ENCODE measurements at places on chromosomes 3 and 15.

DNA sequence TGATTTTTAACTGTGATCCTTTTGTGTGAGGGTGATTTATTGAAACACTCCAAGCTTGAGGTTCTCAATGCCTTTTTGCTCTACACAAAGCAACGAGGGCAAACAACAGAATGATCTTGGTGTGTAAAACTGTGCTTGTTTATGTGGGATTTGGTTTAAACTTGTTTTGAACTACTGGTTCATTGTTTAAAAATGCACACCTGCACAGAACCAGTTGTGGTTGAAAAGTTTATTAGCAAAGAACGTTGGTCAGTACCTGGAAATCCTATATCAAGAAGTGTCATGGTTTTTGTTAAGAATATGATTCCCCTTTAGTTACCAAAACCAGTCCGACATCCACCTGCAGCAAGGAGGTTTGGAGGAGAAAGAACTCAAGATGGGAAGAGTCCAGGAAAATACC is 239.4 kb downstream of the WNT5A start:
- DNase-seq = no peak

DNA sequence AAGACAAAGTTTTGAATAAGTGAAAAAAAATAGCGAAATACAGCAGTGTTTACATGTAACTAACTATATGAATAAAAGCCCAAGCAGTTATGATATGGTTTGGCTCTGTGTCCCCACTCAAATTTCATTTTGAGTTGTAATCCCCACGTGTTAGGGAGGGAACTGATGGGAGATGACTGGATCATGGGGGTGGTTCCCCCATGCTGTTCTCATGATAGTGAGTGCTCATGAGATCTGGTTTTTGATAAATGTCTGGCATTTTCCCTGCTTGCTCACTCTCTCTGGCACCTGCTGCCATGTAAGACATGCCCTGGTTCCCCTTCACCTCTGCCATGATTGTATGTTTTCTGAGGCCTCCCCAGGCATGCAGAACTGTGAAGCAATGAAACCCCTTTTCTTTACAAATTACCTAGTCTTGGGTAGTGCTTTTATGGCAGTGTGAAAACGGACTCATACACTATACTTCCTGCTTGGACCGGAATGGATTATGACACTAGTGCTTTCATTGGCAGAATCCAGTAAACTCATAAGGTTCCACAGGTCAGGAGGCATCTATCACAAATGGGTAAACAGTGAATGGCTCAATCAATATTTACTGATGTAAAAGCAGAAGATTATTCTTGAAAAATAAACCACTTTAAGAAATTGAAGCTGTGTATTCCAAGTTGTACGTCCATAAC is 192.1 kb downstream of the CBLB start:
- DNase-seq = no peak

DNA sequence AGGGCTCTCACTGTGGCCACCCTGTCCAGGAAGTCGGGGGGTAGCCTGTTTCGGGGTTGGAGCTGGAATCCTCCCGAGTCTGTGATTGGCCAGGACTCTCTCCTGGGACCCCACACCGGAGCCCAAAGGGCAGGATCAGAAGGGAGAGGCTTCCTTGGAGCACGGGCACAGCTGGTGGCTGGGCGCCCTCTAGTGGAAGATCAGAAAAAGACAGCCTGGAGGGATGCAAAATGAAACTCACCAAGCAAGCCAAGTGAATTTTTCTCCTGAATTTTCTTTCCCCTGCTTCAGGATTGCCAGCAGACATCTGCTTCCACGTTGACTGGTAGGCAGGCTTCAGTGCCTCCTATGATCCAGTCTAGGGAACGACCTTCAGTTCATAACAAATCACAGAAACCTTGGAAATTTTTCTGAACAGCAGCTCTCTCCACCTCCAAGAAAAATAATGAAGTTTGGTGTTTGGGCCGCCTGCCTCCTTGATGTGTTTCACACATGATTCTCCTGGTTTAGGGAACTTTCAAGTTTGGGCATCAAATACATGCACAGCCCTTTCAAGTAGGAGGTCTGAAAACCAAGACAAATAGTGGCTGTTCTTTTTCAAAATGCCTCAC is 224.6 kb downstream of the VPS13C start:
- DNase-seq = peak; percentile 24

DNA sequence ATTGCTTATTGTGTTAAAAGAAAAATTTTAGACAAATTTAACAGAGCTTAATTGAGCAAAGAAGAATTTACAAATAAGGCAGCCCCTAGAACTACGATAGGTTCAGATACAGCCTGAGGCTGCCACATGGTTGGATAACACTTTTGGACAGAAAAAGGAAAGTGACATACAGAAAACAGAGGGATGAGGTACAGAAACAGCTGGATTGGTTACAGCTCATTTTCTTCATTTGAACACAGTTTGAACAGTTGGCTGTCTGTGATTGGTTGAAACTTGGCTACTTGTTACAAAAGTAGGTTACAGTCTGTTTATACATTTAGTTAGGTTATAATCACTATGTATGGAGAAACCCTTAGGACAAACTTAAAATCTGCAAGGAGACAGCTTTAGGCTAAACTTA is 46.0 kb downstream of the STARD9 start:
- no peak for DNase-seq

- no peak for DNase-seq
Observed at GRCh38 chr3:125137358-125138033, 75.1 kb downstream of the SLC12A8 start.

GRCh38 chr3:141401573-141402475 is 33.5 kb downstream of the ZBTB38 start:
- DNase-seq = no peak

GRCh38 chr3:184479426-184480126 is 82.0 kb upstream of the EPHB3 start:
- no peak for DNase-seq

DNA sequence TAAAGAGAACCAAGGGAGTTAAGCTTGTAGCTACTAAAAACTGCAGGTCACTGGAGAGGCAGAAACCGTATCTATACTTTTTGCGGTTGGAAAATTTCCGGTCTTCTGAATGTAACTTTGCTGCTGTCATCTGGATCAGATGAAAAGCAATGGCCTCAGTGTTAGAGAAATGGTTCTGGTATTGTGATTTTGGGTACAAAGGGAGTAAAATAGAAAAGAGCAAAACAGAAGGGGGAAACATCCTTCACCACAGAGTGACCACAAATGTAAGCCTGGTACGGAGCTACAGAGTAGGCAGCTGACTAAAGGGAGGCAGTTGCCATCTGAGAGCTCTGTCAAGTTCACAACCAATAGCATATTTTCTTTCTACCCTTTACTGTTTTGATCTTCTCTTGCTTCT is 5.6 kb downstream of the CD96 start:
- DNase-seq = no peak

DNA sequence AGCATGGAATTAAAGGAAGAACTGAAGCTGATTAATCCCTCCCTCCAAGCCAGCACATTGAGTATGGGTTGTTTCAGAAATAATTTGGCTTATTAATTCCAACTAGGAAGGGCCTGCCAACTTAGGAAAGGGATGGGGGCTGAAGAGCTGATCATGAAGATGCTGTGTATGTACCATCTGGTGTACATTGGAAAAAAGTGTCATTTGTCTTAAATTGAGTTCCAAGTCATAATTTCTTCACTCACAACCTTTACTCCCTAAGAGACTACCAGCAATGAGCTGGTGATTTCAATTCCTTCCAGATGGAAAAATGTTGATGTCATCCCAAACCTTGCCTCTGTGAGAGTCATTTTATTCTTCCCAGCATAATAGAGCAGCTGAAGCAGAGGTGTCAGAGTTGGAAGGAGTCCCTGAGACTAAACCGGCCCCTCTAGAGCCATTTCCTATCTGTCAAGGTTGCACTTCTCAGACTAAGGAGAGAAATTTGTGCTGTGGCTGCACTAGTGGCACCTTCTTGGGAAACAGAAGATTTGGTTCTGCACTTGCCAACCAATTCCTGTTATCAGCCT is 79.4 kb downstream of the GTPBP8 start:
- DNase-seq = no peak

GRCh38 chr3:106160396-106160795 is 291.6 kb upstream of the CBLB start:
- no peak for DNase-seq

- DNase-seq = peak; percentile 37
Observed at GRCh38 chr3:112132975-112133448, at the start of gene GCSAM. TSS of gene GCSAM (minus strand) at chr3:112133248. CDS start at chr3:112133120, 128 bp downstream.

- DNase-seq = no peak
Observed at GRCh38 chr3:11410564-11410963, 138.4 kb downstream of the ATG7 start.

GRCh38 chr3:23791678-23792077 is 14.1 kb upstream of the UBE2E1 start:
- DNase-seq = no peak

GRCh38 chr3:57977818-57978235 is 30.4 kb upstream of the FLNB start:
- no peak for DNase-seq

DNA sequence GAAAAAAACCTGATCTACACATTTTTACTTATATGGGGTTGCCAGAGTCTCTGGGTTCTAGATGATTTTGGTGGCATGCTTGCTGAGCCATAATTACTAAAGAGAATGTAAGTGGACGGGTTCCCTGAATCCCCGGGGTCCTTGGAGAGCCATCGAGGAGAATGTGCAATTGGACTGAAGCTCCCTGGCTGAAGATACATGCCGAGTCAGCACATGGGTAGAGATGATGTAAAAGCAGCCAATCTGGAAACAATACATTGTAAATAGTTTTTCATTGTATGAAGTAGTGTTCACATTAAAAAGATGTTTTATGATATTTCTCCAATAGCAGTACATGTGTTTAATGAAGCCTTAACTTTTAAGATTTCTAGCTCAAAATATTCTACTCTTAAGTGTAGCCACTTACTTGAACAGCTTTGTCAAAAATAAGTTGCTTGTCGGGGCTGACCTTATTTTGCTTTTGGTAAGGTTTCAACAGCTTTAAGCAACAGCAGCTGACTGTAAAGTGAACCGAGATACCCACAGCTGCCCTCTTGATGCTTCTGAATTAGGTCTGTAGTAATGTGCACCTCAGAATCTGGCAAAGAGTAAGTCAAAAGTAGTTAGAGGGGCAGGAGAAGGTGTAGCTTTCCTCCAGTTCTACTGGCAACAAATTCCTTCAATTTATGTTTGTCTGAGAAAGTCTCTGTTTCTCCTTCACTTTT is 205.7 kb downstream of the PLCL2 start:
- DNase-seq = no peak

GRCh38 chr3:98986073-98986472 is 84.6 kb upstream of the DCBLD2 start:
- no peak for DNase-seq

- no peak for DNase-seq
Observed at GRCh38 chr3:86029590-86029989, 961.4 kb downstream of the VGLL3 start.

DNA sequence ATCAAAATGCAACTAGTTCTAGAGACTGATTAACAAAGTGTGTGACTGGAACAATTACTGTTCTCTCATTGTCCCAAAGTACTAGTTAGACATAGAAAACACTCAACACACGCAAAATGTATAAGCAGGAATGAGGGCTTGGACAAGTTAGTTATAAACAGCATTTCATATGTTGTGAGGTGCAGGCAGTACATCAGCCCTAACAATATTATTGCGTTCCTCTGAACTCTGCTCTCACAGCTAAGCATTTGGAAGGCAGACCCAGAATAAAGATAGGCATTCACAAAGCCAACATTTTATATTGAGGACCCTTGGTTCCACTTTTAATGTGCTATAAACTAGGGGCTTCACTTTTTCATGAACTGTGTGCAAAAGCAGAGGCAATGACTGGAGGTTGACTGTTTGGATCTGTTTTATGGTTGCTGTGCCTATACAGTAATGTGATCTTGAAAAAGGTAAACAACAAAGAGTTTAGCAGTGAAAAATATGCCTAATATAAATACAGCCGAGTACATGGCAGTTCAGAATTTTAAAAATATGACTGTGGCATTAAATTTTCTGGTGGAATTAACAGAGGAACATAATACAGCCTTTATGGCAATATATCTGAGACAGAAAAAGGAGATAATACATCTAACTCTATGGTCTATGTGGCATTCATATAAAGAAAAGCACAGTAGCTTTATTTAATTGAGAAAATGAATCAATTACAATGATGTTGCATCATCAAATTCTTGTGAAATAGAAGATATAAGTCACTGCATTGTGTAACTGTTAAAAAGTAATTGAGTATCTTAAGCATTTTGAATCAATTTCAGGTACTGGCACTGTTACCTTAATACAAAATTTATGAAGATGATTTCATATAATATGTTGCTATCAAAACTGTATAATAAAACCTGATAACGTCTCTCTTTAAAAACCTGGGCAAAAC is 80.0 kb upstream of the SKOR1 start:
- no peak for DNase-seq

- DNase-seq = no peak
Observed at GRCh38 chr15:39281094-39281493, 299.8 kb upstream of the THBS1 start.

GRCh38 chr15:68389936-68390817 is 41.8 kb downstream of the ITGA11 start:
- DNase-seq = no peak

DNA sequence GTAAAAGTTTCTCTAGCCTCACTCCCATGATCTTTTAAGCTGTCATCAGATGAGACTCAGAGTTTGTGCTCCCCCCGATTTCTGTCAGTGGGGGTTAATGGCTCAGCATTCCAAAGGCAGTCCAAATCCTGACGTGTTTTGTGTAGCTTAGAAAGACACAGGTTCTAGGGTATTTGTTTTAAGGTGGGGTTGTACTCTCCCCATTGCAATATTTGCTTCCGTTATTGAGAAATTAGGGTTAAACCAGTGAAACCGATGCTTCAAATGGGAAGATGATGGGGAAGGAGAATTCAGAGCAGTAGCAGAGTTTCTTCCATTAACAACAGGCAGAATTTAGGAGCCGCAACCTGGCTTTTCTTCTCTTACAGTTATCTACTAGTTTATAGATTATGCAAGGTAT is 3.4 kb downstream of the PIGB start:
- DNase-seq = no peak

GRCh38 chr15:39096608-39097205 is 484.2 kb upstream of the THBS1 start:
- no peak for DNase-seq

GRCh38 chr15:38624244-38625205 is 59.9 kb upstream of the RASGRP1 start:
- DNase-seq = no peak

DNA sequence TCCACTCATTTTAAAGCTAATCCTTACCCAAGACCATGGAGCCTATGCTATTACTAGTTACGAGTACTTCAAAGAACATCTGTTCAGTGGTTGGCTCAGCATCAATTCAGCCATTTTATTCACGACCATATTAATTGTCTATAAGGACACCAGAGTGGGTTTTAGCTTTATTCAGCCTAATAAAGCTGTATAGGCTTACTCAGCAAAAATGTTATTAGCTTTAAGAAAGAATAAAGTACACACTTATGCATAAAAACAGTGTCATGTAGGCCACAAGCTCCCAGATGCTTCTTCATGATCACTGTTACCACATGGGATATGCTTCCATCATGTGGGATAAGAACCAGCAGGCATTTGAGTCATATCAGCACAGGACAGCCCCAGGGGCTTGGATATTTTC is 87.4 kb upstream of the GPR149 start:
- no peak for DNase-seq

Measured in stimulated activated CD8-positive, alpha-beta memory T cell treated with anti-CD3 and anti-CD28 coated beads, Interleukin-7, amount 100 ng/mL, for 1 hour (primary cell).